ENCODE measurements at places on chromosomes 1 and 21. TPM values are rescaled to one million over a fixed set of nuclear protein-coding genes. Genes with fewer than 3 reads are reported as not detected.

TIMM17A gene
- 56.3 TPM for total RNA-seq

NMNAT2 gene
- total RNA-seq, result 34.2 TPM

CD52 gene
- not detected for total RNA-seq

AMY1A gene
- not detected for total RNA-seq

RPE65 gene
- 0.41 TPM for total RNA-seq

C1orf87 gene
- not detected for total RNA-seq

TMEM200B gene
- 0.82 TPM for total RNA-seq

SLC2A5 gene
- total RNA-seq, result 0.82 TPM

ACTRT2 gene
- total RNA-seq, result not detected

SOX13 gene
- total RNA-seq, result 1.6 TPM

OLIG2 gene
- total RNA-seq, result 14.7 TPM

IGSF3 gene
- 134 TPM for total RNA-seq

FMO4 gene
- total RNA-seq, result 0.82 TPM

NCDN gene
- total RNA-seq, result 65.6 TPM

CCDC181 gene
- total RNA-seq, result 7.3 TPM

VANGL2 gene
- total RNA-seq, result 11.0 TPM

CYP4A11 gene
- total RNA-seq, result not detected

THEM5 gene
- total RNA-seq, result not detected

SNRPE gene
- total RNA-seq, result 61.1 TPM

IVL gene
- not detected for total RNA-seq

ZNF648 gene
- under 0.01 TPM for total RNA-seq

All from frontal cortex (tissue), 4 donors.